Fibroblast of pulmonary artery (primary cell): ENCODE measurements at places on chromosomes 3 and 15.
A peak's percentile ranks its signal among the peaks of the same experiment; 100 is the strongest.

DNA sequence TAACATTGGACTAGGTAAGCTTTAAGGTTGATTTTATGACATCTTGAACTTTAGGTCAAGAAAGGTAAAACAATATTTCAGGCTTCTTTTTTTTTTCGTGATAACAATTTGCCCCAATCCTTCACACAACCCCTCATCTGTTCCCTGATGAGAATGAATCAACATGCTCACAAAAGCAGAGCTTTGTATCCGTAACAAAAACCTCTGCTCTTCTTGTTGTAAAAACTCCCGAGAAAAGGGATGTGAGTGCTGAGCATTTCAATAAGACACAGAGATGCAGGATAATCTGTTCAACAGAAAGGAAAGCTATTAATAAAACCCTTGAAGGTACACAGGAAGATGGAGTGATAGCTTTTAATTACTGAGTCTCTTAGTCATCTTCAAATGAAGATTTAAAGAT lies 94.3 kb downstream of the RAD18 start:
- DNase-seq: no peak

- no peak for DNase-seq
Observed at GRCh38 chr3:111690242-111690641, 95.1 kb upstream of the ZBED2 start.

- DNase-seq: no peak
Observed at GRCh38 chr15:88747111-88747510, 56.1 kb upstream of the ACAN start.

DNA sequence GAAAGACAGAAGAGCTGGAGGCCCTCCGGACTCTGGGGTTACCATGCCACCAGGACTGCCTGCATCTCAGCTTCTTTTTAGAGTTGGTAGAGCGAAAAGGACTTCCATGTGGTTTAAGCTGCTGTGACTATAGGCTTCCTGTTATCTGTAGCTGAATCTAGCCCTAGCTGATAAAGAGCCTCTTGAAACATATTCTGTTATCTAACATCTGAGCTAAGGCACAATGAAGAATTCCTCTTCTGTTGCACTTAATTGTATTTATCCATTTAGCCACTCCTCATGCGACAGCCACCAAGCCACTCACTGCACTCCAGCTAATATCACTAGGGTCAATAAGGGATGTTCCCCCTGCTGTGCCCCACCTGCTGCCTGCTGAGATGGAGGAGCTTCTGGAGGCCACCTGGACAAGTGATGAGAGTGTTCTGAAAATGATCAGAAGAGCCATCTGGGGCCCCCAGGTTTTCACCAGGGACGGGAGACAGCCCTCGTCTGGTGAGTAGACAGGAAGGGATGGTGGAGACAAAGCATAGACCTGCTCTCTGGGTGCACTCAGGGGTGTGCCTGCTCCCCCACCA lies 94.6 kb upstream of the PLXNA1 start:
- DNase-seq: no peak

DNA sequence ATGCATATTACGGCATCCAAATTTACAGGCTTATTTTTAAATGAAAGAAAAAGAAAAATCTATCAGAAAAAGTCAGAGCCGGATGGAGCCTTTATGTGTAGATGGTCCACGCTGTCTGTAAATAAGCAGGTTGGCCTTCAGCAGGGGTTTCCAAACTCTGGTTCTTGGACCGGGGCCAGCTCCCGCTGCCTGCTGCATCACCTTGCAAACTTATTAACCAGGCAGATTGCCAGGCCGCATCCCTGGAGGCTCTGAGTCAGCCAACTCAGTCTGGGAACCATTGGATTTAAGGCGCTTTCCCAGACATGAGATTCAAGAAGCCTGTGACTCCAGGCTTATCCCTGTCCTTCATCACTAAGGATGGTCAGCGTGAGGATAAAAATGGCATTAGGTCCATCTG lies 212.4 kb downstream of the OPA1 start:
- peak; percentile 95 for DNase-seq

DNA sequence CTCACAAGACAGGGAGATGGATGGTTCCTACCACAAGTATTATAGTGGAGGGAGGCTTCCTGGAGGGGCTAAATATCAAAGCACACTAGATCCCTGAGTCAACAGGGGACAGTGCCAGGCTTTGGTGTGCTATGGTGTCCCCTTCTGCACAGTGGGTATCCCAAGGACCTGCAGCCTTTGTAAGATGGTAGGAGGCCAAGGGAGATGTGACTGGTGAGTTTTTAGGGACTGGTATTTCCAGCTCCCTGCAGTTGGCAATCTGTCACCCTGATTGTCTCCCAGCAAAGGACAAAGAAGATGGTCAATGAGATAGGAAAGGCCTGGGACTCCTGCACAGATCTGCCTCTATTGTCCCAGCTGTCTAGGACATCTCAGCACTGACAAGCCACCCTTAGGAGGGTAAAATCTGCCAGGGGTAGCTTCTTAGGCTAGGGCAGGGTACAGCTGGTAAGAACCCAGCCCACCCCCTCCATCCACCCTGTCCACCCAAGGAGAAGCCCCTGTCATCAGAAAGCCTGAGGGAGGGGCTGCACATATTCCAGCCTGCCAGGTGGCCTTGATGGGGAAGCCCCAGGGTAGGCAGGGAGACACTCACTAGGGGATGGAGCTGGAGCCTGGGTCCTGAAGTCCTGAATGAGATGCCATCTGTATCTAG lies 631 bp downstream of the CYP1A1 start:
- DNase-seq: no peak

GRCh38 chr3:171967137-171967783 lies 72.1 kb upstream of the FNDC3B start:
- DNase-seq: peak; percentile 88

DNA sequence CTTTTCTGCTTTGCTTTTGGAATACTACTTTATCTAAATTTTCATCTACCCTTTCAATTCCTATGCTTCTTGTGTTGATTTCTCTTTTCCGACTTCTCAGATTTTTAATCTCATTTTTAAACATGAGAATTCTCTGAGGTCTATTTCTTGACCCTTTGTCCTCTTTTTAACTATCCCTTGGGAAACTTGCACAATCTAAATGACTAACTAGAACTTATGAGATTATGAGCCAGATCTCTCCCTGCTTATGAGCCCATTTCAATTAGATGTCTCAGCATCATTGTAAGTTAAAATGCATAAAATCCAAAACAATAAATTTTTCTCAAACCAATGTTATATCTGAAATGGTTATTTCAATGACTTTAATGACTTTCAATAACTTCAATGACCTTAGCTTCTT lies 296.9 kb upstream of the AGTR1 start:
- peak; percentile 30 for DNase-seq

DNA sequence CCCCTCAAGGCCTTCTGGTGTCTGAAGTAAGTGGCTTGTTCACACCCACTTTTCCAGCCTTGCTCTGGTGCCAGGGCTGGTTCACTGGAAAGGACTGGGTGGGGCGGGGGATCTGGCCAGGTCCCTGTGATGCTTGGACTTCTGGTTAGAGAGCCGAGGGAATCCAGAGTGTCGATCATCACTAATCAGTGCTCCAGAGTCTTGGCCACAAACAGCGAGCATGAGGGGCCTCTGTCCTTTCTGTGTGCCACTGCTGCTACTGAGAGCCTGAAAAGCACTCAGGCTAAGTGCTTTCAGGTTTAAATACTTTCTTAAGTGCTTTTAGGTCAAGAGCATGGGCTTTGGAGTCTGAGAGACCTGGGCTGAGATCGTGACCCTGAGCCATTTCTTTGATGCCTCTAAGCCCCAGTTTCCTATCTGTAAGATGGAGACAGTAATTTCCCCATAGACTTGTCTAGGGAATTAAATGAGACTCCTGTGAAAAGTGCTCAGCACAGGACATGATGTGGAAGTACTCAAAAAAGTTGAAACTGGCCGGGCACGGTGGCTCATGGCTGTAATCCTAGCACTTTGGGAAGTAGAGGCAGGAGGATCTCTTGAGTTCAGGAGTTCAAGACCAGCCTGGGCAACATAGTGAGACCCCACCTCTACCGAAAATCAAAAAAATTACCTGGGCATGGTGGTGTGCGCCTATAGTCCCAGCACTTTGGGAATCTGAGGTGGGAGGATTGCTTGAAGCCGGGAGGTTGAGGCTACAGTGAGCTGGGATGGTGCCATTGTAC lies 53.8 kb upstream of the SEC22A start:
- no peak for DNase-seq

- no peak for DNase-seq
Observed at GRCh38 chr3:81048058-81048665, 713.3 kb downstream of the GBE1 start.

DNA sequence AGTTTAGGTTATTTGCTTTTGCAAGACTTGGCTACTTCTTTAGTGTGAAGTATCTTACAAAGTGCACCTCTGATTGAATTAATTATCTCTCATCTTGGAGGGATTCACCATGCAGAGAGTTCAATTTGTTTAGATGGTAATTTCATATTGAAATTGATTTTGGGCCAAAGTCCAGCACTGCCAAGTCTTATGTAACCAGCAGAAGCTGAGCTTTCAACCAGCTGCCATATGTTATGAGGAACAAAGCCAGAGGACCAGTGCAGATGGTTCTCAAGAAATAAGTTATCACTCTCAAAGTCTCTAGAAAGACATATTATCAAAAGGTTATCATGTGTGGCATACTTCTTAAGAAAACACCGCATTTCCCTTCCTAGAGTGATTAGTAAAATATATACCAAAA lies 29.0 kb downstream of the ABHD6 start:
- DNase-seq: peak; percentile 24

- DNase-seq: no peak
Observed at GRCh38 chr3:73591286-73591800, 33.4 kb downstream of the PDZRN3 start.

GRCh38 chr3:126357295-126358037 lies at the start of gene KLF15:
KLF15 (minus strand) TSS chr3:126357408; CDS start chr3:126352922, 4,486 bp downstream.
- peak; percentile 80 for DNase-seq

- DNase-seq: no peak
Observed at GRCh38 chr3:194875581-194876402, 190.1 kb downstream of the FAM43A start.

GRCh38 chr3:78809966-78810365 lies 957.8 kb downstream of the ROBO1 start:
- DNase-seq: no peak

- DNase-seq: peak; percentile 48
Observed at GRCh38 chr15:51046799-51047449, 47.8 kb downstream of the TNFAIP8L3 start.

GRCh38 chr15:94306700-94307650 lies 75.6 kb downstream of the MCTP2 start:
- DNase-seq: peak; percentile 28

- DNase-seq: peak; percentile 77
Observed at GRCh38 chr15:90419738-90420406, 31.8 kb downstream of the IQGAP1 start.
